Activated naive CD8-positive, alpha-beta T cell treated with anti-CD3 and anti-CD28 coated beads, Interleukin-2, amount 50 U/mL, for 16 hours (primary cell): ENCODE measurements at places on chromosomes 7 and 10.

- DNase-seq: no peak
These were observed 140.8 kb upstream of the KAT6B start for GRCh38 chr10:74685564-74685963.

GRCh38 chr7:137120690-137121089 is 222.8 kb downstream of the PTN start:
- DNase-seq: no peak

- no peak for DNase-seq
These were observed 19.1 kb downstream of the UBE2H start for GRCh38 chr7:129933627-129934026.

DNA sequence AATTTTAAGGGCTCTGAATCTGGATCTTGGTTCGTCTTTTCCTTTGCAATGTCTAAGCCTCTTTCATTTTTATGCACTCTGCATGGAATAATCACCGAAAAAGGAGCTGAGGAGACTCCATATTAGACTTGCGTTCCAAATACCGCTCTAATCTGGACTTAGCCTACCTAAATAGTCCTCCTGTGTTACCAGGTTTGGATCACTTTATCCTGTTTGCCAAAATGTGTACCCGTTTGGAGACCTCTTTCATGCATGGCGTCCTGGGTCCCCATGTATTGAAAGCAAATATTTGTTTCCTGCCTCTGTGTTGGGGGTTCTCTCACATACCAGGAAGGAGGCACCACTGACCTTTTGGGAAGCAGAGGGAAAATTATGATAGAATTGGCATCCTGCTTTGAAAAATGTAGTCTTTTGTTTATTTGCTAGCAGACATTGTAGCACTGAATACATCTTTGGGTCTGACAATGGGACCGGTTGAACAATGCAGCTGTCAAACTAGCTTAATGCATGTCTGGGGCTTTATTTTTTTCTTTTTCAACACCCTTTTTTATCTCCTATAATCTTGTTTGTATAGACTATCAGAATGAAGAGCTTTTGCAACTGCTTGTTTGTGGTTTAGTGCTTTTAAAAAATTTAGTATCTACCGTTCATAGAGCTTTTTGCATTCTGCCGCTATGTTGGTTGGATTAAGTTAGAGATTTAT is 11.8 kb upstream of the CELF2 start:
- no peak for DNase-seq

GRCh38 chr7:116859323-116859722 is 3.1 kb upstream of the CAPZA2 start:
- no peak for DNase-seq

DNA sequence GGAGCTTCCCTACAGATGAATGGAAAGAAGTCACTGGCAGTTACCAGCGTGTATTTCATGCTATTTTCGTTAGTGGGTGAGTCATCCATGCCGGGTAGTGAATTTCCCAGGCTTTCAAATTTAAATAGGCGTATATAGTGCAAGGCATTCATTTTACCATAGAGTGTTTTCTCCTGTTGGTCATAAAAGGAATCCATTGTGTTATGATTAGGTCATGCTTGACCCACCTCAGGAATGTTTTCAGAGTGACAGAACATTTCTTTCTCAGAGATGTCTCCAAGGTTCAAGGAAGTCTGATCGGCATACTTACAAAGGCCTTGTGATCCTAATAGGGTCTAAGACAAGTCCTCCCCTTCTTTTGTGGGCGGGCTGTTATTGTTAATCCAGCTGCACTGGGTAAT is 110.7 kb downstream of the AKR1D1 start:
- DNase-seq: no peak

DNA sequence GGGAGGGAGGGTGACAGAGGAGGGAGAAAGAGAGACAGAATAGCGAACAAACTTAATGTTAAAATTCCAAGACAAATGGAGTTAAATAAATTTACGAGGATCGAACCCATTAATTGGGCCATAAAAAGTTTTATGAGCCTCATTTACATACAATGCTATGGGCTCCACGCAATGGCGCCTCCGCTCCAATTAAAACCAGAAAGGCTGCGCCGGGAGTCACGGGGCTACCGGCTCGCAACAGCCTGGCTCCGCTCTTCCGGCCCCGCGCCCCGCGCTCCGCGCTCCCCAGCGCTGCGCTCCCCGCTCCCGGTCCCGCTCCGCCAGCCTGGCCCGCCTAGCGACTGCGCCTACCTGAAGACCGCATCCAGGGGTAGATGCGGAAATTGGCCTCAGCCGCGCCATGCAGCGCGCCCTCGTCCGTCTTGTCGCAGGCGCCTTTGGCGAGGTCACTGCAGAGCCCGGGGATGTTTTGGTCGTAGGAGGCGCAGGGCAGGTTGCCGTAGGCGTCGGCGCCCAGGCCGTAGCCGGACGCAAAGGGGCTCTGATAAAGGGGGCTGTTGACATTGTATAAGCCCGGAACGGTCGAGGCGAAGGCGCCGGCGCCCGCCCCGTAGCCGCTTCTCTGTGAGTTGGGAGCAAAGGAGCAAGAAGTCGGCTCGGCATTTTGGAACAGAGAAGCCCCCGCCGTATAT is 513 bp downstream of the HOXA7 start:
- no peak for DNase-seq

- no peak for DNase-seq
These were observed 77.3 kb downstream of the LRRN3 start for GRCh38 chr7:111168182-111168581.

DNA sequence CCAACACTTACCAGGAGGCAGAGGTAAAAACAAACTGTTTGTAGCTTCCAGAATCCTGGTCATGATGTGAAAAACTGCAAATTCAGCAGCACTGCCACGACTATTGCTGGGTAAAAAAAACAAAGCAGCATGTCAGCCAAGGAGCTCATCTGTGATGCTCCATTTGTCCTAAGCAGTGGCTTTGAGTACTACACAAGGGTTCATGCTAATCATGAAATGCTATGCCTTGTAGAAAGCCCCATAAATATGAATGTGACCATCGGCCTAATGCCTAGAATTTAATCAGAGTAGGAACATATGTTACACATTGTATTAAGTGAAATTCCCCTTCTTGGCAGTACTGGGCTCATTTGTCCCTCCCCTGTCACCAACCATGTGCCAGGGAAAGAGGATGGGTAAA is 95.4 kb downstream of the GSAP start:
- no peak for DNase-seq

- DNase-seq: no peak
These were observed 854 bp downstream of the MTG1 start for GRCh38 chr10:133394801-133395221.

DNA sequence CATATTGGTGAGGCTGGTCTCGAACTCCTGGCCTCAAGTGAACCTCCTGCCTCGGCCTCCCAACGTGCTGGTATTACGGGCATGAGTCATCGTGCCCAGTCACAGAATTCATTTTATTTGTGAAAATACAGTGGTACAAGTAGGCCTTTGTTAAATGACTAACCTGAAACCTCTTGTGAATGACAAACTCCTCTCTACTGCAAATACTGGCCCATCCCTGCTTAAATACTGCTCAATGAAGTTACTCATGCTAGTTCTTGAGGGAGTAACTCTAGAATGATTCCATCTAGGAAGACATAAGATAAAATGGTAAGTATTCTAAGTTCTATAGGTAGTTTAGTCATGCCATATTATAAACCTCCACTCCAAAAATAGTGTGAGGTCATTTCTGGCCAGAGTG is 80.7 kb downstream of the UBE2H start:
- no peak for DNase-seq

- DNase-seq: no peak
These were observed 592.5 kb downstream of the KCNMA1 start for GRCh38 chr10:77045085-77045484.

DNA sequence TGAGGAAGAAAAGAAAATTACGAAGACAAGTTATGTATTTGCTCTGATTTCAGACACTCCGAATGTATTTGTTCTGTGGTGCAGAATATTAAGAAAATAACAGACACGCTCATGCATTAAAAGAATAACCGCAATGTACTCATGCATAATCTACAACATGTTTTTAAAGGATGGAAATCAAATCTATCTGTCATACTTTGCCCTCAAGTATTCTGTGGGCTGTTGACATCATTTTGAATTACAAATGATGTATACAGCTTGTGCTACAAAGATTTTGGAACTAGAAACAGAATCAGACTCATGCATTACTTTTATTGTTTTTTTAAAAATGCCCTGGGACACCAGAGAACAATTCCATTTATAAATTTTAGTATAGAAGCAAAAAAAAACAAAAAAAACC is 69.9 kb downstream of the APBB1IP start:
- no peak for DNase-seq

DNA sequence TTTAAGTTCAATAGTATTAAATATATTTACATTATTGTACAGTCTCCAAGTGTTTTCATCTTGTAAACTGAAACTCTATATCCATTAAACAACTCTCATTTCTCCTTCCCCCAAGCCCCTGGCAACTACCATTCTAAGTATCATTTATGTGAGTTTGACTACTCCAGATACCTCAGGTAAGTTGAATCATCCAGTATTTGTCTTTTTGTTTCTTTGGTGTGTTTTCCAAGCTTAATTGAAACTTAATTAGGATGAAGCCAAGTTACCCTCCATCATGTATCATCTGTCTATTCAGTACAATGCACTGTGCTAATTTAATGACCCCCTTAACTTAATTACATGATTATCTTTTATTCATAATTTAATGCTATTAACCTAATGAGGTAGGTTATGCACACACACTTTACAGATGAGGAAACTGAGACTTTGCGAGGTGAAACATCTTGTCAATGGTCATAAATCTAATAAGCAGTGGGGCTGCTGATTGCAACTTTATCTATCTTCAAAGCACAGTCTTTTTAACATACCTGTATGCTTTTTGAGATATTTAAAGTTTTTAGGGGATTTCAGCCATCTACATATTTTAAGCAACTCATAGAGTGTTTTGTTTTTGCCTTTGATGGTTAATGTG is 663 bp downstream of the MACC1 start:
- no peak for DNase-seq

GRCh38 chr7:90879924-90880323 is 283.8 kb downstream of the CDK14 start:
- no peak for DNase-seq

- no peak for DNase-seq
These were observed 297.3 kb upstream of the PRKCQ start for GRCh38 chr10:6877336-6877721.

- DNase-seq: no peak
These were observed 5.8 kb downstream of the ANXA7 start for GRCh38 chr10:73408061-73408460.

DNA sequence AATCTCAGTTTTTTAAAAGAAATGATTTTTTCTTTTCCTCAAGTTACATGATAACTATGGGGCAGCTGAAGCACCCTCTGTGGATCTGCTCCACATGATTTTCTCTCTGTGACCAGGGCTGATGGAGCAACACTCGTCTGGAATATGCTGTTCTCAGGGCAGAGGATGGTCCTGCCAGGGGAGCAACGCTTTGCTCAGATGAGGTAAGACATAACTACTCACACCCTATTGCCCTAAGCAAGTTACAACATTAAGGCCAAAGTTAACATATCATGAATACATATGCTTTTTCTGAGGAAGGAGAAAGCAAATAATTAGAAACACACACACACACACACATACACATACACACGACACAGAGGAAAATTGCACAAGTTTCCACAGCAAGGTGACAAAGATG is 71.4 kb downstream of the CALCR start:
- no peak for DNase-seq

GRCh38 chr7:82080254-82080927 is 310.5 kb upstream of the HGF start:
- no peak for DNase-seq

- DNase-seq: no peak
These were observed 90.5 kb upstream of the FERD3L start for GRCh38 chr7:19235680-19236079.

GRCh38 chr10:75375838-75376237 is 25.7 kb downstream of the ZNF503 start:
- no peak for DNase-seq

GRCh38 chr7:67406976-67407375 is 410.3 kb downstream of the TYW1 start:
- no peak for DNase-seq

- no peak for DNase-seq
These were observed 102.6 kb downstream of the PTPRE start for GRCh38 chr10:128009372-128010126.

GRCh38 chr10:5999440-6000165 is 22.3 kb upstream of the IL15RA start:
- DNase-seq: no peak

GRCh38 chr7:9149499-9150082 is 716.2 kb downstream of the NXPH1 start:
- DNase-seq: no peak

DNA sequence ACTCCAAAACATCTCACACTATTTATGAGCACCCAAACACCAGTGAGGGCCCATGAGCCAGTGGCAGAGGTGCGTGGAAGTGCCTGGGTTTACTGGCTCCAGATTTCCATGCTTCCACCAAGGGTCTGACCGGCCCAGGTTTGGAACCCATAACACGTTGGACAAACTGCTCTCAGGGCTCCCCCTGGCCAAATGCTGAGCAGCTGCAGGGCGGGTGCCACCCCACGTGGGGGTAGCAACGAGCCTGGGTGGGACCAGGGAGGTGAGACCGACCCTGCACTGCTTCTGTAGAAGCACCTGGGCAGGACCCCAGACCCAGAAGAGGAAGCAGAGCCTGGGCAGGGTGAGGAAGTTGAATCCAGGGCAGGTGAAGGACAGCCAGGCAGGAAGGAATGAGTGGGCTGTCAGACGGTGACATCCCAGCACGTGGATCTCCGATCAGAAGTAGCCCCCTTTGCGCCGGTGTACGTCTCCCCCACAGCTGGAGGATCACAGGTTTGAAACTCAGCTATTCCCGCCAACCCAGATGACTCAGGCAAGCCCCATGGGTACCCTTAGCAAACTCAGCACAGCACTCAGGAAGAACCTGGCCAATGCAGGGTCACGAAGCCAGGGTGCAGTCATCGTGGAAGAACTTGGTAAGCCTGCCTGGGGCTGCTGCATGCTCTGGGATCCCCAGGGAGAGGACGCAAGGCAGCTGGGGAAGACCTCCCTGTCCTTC is 100.4 kb upstream of the DDC start:
- no peak for DNase-seq

- no peak for DNase-seq
These were observed 18.0 kb downstream of the STX1A start for GRCh38 chr7:73701357-73701995.

DNA sequence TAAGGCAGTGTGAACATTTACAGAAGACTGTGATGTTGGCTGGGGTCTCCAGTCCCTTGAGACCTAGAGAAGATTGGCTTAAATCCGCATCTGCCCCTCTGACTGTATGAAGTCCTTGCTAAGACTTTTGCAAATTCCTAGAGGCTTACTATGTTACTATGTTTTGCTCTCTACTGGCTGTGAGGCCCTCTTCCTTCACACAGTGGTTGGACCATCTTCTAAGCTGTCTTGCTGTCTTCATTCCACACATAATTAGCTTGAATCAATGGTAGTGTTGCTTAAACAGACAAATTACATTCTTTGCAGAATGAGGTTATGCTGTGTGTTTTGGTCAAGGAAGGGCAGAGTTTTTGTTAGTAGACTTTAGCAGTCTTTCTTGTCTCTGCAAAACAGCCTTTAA is 658.0 kb downstream of the TYW1 start:
- DNase-seq: no peak

GRCh38 chr10:14696821-14697220 is 77.9 kb downstream of the FAM107B start:
- no peak for DNase-seq
